ENCODE measurements at places on chromosomes 1 and 21.

DNA sequence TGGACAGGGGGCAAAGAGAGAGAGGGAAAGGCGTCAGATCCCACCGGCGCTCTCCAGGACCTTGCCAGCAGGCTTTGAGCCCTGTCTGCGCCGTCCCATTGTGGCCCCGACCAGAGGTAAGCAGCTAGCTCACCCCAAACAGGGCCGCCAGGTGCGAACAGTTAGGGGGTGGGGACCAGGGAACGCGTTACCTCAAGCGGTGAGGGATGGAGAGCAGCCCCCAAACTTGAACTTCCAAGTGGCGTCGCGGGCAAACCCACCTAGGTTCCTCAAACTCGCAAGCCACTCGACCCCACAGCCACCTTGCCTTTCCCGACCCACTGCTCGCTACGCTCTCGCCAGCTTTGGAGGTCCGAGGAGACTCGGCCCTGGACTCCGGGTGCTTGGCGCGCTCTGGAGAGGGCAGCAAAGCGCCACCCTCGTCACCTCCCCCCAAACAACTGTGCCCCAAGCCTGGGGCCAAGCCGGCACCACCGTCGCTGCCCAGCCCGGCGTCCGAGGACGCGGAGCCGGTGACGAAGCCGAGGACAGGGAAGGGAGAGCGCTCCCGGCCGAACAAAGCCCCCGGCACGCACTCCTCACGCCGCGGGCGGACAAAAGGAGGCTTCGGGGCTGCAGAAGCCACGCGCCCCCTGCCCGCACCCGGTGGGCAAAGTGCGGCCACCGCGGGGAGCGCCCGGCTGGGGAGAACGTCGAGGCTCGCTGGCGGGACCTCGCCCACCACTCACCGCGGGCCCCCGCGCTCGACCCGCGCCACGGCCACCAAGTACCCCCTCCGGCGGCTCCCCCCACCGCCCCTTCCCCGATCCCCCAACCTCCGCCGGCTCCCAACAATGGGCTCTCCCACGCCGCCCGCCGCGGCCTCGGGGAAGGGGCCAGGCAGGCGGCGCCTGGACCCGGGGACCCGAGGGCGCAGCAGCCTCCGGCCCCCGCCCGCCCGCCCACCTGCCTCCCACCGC, 976 bp downstream of the SSBP3 start:
- no peak for DNase-seq

DNA sequence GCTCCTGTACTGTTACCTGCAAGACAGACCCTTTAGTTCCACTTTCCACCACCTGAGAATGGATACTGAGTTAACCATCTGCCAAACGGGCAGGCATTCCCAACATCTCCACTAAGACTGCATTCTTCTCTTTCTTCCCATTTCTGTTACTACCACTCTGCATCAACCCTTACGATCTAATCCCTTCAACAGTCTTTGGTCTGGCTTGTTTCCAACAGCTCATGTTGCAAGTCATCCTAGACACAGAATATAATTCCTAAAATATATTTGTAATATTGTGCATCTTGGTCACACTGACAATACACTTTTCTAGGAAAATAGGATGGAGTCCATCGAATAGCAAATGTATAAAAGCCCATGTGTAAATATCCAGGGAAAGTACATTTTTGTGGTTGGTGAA, 166.7 kb downstream of the SIPA1L2 start:
- DNase-seq, result no peak

DNA sequence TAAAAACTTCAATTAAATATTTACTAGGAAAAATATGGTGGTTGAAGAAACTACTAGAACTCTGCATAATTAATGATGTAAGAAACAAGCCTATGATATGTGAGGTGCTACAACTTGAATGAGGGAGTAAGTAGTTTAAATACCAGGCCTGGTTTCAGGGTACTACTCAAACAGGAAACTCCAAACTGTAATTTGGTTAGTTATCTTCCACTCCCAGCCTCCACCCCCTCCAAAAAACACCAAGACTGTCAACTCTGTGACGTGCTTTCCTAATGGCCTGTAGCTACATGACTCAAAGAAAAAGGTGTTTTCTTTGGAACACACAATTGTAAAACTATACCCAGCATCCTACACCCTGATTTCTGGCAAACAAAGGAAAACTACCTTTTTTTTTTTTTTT, 55.9 kb upstream of the RCC1 start:
- no peak for DNase-seq

- no peak for DNase-seq
Observed at GRCh38 chr1:234928642-234929041, 200.0 kb downstream of the TOMM20 start.

DNA sequence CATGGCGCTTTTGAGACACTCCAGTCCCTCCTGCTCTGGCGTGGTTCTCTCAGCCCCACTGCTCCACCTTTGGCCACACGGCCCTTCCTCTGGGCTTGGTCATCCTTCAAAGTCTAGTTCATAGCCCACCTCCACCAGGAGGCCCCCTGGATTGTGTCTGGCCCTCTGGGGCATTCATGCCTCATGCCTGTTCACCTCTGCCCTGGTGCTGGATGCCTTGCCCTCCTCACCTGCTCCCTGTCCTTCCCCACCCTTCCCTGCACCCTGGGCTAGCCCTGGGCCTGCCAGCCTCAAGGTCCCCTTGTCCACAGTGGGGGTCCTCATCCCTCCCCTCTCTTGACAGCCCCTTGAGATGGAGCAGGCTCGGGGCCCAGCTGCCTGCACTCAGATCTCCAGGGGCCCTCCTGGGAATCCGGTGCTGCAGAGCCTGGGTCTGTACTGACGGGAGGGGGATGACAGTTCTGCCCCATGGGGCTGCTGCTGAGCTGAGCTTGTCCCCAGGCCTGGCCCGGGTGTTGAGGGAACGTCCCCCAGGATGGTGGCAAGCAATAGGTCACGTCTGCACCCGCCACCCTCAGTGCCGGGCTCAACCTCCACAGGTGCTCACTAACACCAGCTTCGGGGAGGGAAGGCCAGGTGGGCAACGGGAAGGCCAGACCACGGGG, 18.4 kb downstream of the PRXL2B start:
- no peak for DNase-seq

DNA sequence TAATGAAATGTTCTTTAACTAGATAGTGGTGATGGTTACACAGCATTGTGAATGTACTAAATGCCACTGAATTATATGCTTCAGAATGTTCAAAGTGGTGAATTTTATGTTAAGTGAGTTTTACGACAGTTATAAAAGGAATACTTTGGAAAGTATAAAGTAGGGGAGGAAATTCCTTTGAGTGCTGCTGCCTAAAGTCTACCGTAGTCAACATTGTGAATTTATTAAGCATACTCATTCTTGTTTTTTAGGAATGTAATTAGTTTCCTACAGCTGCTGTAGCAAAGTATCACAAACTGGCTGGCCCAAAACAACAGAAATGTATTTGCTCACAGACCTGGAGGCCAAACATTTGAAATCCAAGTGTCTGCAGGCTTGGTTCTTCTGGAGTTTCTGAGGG, 73.0 kb downstream of the SWT1 start:
- no peak for DNase-seq

- no peak for DNase-seq
Observed at GRCh38 chr1:164720440-164721227, 161.7 kb downstream of the PBX1 start.

GRCh38 chr1:78146205-78146771, 100.5 kb downstream of the GIPC2 start:
- DNase-seq, result no peak

GRCh38 chr1:204947338-204947737, 76.7 kb downstream of the NFASC start:
- no peak for DNase-seq

DNA sequence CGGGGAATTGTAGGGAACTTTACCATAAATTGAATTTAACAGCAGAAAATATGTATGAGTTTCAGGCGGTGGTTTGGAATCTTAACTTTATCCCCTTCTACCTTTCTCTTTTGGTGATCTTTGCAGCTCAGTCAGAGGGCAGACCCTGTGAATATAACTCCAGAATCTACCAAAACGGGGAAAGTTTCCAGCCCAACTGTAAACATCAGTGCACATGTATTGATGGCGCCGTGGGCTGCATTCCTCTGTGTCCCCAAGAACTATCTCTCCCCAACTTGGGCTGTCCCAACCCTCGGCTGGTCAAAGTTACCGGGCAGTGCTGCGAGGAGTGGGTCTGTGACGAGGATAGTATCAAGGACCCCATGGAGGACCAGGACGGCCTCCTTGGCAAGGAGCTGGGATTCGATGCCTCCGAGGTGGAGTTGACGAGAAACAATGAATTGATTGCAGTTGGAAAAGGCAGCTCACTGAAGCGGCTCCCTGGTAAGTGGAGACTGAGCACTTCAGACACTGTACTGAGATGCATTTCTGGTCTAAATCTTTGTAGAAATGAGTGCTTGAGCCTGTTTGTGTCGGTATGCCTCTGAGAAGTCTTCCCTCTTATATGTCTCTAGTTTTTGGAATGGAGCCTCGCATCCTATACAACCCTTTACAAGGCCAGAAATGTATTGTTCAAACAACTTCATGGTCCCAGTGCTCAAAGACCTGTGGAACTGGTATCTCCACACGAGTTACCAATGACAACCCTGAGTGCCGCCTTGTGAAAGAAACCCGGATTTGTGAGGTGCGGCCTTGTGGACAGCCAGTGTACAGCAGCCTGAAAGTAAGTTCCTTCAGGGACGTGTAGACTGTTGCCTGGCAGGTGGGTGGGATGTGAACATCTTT, 1.5 kb downstream of the CCN1 start:
- DNase-seq, result no peak

DNA sequence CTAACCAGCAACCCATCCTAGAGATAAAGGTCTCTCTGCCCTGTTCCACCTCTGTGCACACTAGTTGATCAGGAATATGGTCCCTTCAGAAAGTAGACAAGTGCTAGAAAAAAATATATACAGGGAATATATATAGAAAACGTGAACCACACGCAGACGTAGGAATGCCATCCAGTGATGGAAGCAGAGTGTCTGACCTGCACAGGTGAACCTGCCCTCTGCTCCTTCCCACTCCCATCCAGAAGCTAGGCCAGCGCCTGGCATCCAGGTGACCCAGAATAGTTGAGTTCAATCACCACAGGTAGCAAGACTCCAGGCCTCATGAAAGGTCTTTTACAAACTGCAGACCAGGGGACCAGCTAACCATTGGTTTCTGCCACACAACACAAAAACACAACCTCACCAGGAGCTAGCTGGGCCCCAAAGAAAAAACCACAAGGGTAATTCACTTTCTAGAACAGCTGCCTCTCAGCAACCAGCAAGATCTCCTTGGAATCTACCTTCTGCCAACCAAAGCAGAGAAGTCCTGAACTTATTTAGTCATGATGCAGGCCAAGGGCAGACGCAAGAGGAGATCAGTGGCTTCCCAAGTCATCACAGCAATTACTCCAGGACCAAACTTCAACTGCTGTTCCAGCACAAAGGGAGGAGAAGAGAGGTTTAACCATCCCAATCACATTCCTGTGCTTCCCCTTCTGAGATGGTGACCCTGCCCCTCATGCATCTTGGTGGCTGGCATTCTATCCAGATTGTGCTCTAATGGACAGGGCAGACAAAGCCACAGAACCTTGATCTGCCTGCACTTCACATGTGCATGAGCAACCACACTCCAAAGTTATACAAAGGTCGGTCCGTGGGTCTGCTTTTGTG, 53.0 kb downstream of the GPR161 start:
- no peak for DNase-seq

- no peak for DNase-seq
Observed at GRCh38 chr1:3234956-3235355, 166.0 kb downstream of the PRDM16 start.

Measured in stimulated activated CD8-positive, alpha-beta memory T cell treated with anti-CD3 and anti-CD28 coated beads, Interleukin-12 subunit alpha, Interleukin-12 subunit beta, amount 100 ng/mL, for 4 hours (primary cell).